ENCODE measurements at places on chromosomes 11 and 22. TPM values are rescaled to one million over a fixed set of nuclear protein-coding genes. Genes with fewer than 3 reads are reported as not detected.

- no peak for DNase-seq
Observed at GRCh38 chr22:21100149-21101032, 54.6 kb downstream of the LRRC74B start.

- no peak for DNase-seq
Observed at GRCh38 chr11:120516461-120517389, 5.2 kb downstream of the GRIK4 start.

- DNase-seq: no peak
Observed at GRCh38 chr11:76629853-76630599, 40.5 kb downstream of the LRRC32 start.

- DNase-seq: no peak
Observed at GRCh38 chr22:47558828-47559700, 796.6 kb downstream of the TBC1D22A start.

DNA sequence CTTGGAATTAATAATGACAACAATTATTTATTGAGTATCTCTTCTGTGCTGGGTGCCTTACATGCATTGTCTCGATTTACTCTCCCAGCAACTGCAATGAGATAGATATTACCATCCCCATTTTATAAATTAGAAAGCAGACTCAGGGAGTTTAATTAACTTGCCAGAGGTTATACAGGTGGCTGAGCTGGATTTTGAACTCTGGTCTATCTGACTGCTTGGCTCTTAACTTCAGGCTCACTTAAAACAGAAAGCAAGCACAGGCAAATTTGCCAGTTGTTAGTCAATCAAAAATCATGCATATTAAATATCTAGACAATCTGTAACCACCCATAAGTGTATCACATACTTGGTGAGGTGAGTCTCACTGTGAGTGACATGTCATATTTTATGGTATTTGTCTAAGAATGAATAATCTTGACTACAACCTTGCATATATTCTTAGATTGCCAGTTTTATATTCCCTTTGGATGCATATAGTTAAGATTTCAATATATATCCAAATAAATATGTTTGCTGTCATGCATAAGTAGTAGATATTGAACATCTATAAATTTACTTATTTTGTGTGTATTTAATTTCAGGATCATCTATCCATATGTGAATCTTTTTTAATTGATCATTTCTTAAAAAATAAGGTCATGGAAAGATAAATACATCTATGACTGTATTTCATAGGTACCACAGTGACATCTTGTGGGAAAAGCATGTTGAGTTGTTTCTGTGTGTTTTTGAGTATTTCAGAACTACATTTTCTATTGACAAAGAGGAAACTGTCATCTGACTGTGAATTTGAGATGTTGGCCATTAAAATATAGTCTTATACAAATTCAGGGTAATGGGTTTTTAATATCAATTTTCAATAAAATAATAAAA is 112.0 kb upstream of the ARHGAP42 start:
- no peak for DNase-seq

DNA sequence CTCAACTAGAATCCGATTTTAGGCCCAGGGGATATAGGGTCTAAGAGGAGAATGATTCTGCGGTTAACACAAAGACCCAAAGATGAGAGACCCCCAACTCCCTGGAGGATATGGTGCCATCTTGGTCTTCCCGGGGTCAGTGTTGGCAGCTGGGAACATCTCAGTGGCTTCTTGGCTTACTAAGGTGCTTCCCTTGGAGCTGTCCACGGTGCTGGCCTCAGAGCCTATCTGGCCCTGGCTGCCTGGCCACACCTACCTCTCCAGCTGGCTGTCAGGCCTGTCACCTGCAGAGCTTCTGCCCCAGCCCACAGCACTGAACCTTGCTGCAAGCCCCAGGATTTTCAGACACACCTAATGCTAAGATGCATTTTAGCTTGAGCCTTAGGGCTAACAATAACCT is 70.7 kb upstream of the THY1 start:
- no peak for DNase-seq

DNA sequence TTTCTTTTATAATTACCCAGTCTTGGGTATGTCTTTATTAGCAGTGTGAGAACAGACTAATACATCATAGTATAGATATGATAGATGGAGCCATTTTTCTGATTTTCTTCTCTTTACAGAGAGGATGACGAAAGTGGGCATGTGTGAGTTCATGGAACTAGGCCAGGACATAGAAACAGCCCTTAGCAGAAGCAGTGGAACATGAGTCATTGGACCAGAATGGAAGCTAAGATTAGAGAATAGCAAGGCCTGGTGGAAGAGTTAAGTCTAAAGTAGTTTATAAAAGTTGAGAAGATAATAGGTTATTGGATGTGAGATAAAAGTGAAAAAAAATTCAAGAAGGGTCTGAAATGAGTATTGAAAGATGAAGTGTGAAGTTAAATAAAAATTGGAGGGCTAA is 97.0 kb upstream of the MPPED2 start:
- DNase-seq: no peak

DNA sequence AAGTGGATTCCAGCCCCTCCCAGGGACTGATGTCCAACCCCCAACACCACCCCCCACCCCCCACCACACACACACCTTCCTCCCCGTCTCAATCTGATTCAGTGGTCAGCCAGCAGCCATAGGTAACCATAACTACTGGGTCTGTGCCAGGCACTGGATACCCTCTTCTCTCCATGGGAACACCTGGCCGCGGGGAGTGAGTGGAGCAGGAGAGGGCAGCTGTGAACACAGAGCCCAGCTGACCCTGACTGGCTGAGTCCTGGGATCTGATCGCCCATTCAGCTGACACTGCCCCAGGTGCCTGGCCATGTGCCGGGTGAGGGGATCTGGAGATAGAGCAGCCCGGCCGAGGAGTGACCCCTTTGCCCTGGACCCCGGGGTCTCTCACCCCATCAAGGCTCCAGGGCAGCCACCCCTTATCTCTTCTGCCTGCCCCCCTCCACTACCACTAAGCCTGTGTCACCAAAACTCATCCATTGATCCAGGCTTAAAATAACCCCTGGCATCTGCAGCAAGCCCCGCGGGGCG is 2.6 kb upstream of the SHISA8 start:
- DNase-seq: no peak

DNA sequence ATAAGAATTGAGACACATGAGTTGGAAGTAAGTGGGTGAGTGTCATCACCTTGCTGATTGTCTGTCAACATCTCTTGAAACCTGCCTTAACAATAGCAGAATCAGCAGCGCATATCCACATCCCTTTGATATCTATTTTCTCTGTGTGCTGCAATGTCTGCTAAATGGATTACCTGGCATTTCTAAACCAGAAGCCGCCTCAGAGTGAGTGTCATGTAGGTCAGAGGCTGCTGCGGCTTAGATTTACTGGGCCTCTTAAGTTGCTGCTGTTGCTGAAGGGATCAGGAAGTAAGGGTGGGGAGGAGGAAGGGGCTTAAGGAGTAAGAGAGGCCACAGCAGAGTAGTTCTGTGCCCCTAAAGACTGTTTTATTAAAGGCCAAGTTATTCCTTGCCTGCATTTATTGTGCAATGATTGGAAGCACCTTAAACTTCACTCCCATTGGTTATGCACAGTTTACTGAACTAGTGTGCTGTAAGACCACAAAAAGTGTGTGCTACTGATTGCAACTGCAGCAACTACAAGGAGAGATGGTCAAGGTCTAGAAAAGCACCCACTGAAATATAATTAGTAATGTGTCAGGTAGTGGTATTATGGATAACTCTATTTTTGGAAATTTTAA is 29.8 kb upstream of the TMEM41B start:
- no peak for DNase-seq

GRCh38 chr11:120564573-120565311 is 53.2 kb downstream of the GRIK4 start:
- DNase-seq: no peak

TOM1 gene
- total RNA-seq: 90.7 TPM

FAM181B gene
- 0.31 TPM for total RNA-seq

CLMP gene
- 182 TPM for total RNA-seq
